Naive thymus-derived CD8-positive, alpha-beta T cell (primary cell): ENCODE measurements at places on chromosomes 1 and 21.

- DNase-seq, result no peak
Observed at GRCh38 chr21:17446737-17447136, 66.1 kb upstream of the CXADR start.

DNA sequence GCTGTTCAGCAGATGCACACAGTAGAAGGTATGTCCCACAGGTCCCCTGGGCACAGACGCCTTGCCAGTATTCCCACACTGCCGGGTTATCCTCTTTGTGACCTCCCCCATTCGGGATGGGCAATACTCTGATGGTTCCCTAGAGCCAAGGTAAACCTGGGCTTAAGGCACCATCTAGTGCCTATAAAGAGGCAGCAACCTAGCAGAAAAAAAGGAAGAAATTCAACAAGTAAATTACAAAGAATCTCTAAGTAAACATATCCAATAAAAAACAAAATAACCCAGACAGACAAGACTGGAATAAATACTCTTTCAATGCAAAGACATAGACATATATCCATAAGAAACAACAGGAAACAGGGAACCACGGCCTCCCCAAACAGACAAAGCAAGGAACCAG lies 39.4 kb downstream of the HSF2BP start:
- no peak for DNase-seq

- DNase-seq, result no peak
Observed at GRCh38 chr1:18537386-18538306, 56.9 kb downstream of the KLHDC7A start.

GRCh38 chr1:7384679-7385078 lies 386.4 kb upstream of the VAMP3 start:
- DNase-seq, result no peak

DNA sequence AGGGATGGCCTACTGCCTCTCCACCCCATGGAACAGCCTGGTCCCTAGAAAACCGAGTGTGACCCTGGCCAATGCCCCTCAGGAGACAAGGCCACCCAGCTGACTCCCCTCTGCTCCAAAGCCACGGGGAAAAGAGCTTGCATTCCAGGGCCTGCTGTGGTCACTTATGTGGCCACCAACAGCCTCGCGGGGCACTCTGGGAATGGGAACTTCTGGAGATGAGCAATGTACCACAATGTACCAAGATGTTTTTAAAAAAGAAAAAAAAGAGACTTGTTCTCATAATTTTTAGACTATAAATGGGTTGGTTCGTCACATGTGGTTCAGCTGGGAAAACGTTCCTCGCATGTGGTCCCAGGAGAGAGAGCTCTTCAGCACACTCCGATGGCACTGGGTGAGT lies 62.8 kb downstream of the SLC66A1 start:
- DNase-seq, result no peak

DNA sequence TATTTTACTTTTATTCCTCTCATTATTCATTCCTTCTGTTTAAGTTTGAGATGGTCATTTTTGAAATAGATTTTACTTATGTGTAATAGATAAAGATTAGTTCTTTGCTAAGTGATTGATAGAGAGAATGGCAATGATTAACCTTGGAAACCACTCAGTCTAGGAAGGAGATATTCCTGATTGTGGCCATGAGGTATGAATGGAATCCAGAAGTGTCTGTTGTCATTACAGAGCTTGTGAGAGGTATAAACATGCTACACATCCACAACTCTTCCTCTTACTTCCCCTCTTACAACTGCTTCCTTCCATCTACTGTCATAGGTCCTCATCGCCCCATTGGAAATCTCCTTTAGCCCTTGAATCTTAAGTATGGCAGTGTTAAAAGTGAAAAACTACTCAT lies 988.8 kb upstream of the B3GALT2 start:
- no peak for DNase-seq

DNA sequence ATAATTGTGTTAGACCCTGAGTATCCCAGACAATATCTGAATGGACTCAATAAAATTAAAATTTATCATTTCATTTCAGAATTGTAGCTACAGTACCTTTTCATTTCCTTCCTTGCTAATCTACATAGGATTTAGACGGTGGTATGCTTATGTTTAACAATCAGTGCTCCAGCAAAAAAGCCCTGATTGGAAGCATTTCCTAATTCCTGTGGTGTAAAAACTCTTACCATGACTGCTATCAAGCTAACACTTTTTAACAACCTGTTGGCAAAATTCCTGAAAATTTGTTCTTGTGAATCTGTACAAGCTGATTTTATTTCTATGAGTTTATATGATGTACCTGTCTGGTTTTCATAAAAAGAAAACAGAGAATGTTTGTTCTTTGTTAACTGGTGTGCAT lies 5.2 kb upstream of the FNBP1L start:
- no peak for DNase-seq

- no peak for DNase-seq
Observed at GRCh38 chr1:201186192-201186591, 4.4 kb upstream of the IGFN1 start.

DNA sequence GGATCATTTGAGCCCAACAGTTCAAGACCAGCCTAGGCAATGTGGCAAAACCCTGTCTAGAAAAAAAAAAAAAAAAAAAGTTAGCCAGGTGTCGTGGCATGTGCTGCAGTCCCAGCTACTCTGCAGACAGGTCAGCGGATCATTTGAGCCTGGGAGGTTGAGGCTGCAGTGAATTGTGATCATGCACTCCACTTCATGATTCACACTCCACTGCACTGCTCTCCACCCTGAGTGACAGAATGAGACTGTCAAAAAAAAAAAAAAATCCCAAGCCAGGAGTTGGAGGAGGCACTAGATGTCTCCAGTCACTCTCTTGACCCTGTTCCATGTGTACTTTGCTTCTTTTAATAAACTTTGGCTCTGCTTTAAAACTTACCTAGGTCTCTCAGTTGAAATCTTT lies 51.0 kb upstream of the OLFM3 start:
- no peak for DNase-seq

GRCh38 chr1:198943484-198944187 lies 304.8 kb downstream of the PTPRC start:
- DNase-seq, result no peak

DNA sequence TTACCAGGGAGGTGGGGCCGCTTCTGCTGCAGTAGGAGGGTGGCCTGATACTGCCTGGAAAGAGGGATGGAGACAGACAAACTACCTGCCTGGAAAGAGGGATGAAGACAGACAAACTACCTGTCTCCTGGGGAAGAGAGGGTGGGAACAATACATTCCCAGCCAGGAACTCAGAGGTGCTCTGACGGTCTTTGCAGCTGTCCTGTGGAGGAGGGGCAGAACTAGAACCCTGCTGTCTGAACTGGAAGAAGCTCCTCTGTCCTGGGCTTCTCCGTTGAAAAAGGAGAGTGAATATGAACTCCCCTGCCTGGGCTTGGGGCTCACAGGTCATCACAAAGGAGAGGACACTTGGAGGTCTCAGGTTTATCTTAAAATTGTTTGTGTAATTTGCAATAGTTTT lies 40.3 kb upstream of the ETV3 start:
- DNase-seq, result no peak

DNA sequence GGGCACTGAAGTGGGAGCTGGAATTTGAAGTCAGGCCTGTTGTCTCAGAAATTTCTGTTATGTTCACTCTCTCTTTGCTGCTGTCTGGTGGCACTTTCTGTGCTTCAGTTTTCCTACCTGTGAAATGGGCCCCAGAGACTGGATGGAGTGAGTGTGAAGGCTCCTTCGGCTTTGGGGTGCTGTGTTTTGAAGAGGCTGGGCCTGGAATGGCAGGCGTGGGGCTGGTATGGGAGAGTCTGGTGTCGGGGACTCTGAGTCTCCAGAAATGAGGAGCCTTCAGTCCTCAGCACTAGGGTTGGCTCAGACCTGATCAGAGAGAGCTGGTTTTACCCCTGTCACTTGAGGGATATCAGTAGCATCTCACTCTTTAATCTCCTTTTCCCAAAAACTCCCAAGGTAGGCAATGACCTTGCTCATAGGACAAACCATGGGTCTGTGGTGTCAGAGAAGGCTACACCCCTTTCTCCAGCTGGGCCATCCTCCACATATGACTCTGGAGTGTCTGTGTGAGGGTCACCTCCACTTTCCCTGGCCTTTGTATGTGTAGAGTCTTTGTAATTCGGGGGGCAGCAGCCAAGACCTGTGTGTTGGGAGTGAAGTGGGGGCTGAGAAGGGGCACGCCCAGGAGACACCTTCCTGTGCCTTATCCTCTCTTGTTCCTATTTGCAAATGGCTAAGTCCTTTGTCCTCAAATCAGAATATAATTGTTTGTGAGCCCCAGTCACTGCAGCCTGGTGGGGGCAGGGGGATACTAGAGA lies 279.9 kb downstream of the PTPRU start:
- no peak for DNase-seq

- DNase-seq, result no peak
Observed at GRCh38 chr21:39597595-39597994, 15.1 kb upstream of the B3GALT5 start.

DNA sequence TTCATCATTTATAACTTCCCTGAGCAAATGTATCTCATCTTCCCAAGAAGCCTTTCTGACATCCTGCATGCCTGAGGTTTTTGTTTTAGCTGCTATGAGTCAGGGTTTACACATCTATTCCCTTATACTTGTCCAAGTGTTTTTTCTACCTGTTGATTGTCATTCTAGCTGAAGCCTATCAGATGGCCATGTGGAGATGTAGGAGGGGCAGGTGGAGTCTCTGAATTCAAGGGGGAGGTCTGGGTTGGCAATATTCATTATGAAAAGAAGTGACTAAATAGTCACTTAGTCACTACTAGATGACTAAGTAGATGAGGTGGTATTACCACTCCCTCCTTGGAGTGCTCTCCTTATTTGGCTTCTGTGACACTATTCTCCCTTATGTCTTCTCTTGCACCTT lies 52.4 kb downstream of the XCL1 start:
- no peak for DNase-seq

DNA sequence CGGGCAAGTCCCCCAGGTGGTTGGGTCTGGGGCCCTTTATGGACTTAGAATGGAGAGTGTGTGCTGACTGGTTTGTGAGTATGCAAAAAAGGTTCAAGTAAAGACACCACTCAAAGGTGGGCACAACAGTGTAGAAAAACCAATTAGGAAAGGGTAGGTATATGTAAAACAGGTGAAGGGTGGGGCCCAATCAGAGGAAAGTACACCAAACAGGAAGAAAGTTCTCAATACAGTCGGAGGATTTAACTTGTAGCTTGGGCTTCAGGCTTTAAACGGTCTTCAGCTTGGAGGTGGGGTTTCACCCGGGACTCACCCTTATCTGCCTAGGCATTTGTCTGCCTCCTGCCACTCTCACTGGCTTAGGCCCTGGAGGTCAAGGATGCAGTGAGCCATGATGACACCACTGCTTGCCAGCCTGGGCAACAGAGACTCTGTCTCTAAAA lies 6.8 kb upstream of the PUM1 start:
- DNase-seq, result no peak

DNA sequence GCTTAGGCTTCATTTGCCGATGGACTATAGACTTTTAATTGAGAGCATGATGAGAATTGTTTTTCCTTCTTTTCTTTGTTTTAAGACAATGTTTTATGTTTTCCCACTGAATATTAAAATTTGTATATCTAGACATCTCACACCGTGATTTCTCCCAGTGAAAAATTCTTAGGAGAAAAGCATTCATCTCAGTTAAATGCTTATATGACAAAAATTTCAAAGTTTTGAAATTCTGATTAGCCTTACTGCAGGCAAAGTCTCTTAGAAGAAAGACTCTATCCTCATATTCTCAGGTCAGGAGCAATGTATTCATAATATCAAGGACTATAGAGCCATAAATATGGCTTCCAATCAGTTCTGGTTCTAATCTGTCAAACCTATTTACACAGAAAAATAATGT lies 2085.0 kb downstream of the NCAM2 start:
- DNase-seq, result no peak

- DNase-seq, result no peak
Observed at GRCh38 chr1:82317671-82318070, 516.9 kb downstream of the ADGRL2 start.

DNA sequence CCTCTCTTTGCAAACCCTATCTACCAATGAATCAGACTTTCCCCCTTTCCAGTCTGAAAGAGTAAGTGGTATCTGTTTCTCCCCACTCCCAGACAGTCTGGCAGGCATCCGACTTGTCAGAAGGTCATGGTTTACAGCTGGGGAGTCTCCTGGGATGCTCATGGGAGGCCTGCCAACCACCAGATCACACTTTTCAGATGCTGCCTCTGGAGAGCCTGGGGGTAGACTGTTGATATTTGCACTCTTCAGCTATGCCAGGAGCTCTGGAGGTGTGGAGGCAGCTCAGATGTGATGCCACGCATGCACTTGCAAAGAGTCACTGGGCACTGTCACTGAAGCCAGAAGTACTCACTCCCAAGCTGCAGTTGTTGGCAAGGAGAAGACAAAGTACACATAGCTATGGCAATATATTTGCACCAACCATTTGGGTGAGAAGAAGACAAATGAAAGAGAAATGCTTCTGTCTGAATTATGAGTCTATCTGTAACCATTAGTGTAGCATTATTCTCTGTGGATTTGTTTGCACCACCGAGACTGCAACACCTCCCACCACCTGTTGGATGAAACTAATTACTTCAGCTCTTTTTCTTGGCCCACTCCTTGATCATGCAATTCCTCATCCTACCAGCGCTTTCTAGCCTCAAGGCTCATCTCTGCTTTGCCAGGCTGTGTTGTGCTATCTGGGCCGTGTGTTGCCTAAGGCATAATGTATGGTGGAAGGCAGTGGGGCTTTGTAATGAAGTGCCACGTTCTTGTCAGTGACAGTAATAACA lies 133.0 kb upstream of the SPAG17 start:
- no peak for DNase-seq

- DNase-seq, result no peak
Observed at GRCh38 chr1:7960165-7960564, 1.3 kb upstream of the PARK7 start.

- DNase-seq, result no peak
Observed at GRCh38 chr1:115090540-115090939, 1.2 kb upstream of the TSPAN2 start.

DNA sequence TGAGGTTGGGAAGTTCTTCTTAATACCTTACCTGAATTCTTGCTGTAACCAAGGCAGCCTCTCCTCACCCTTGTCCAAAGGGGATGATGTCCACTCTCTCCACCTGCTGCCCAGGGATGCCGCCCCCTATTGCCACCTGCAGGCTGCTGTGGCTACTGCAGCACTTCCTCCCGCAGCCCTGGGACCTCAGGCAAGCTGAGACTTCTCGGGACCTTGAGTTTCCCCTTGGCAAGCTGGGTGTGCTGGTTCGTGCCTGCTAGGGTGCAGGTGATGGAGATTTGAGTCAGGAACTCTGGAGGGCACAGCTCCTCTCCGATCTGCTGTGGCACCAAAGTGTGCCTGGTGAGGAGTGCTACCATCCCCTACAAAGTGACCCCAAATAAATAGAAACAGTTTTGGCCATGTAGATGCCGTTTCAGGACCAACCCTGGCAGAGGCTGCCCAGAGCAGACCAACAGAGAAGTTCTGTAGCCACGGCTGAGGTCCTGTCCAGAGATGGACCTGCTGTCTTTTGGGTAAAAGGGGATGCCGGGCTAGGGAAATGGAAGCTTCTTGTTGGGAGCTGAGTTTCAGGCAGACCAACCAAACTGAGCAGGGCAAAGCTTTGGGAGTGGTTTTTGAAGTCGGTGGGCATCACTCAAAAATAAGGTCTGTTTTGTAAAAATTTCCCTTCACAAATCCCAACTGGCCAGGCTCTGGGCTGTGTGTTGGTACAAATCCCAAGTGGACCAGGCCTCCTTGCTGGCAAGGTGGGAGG lies 31.7 kb downstream of the RUNX3 start:
- peak; percentile 37 for DNase-seq
